ENCODE measurements at places on chromosomes 5 and 9. TPM values are rescaled to one million over a fixed set of nuclear protein-coding genes. Genes with fewer than 3 reads are reported as not detected.

The PCDHA9 gene
- 1.7 TPM for total RNA-seq

The LTC4S gene
- total RNA-seq = 2.4 TPM

The PIP5KL1 gene
- total RNA-seq = 2.9 TPM

The ZBTB26 gene
- total RNA-seq = 9.0 TPM

The FGD3 gene
- not detected for total RNA-seq

The SPAAR gene
- 0.56 TPM for total RNA-seq

The MZB1 gene
- not detected for total RNA-seq

The SLC4A9 gene
- not detected for total RNA-seq

The APBA1 gene
- total RNA-seq = 5.1 TPM

The AMBP gene
- total RNA-seq = not detected

The BAAT gene
- total RNA-seq = 0.13 TPM

The NDUFAF2 gene
- 23.4 TPM for total RNA-seq

The MEF2C gene
- total RNA-seq = 9.9 TPM

The FBP2 gene
- not detected for total RNA-seq

The MARCHF11 gene
- total RNA-seq = not detected

The ANGPTL2 gene
- 40.0 TPM for total RNA-seq

The TAF11L10 gene
- total RNA-seq = not detected

The GABBR2 gene
- total RNA-seq = not detected

- H3K4me3 ChIP-seq = no peak overlapping the region
- no peaks in the 10 kb centered on the region for H3K27me3 ChIP-seq
- DNase-seq = no peak
- no peak overlapping the region for H3K27ac ChIP-seq
Measured at GRCh38 chr5:140391312-140391711, 10.3 kb upstream of the ANKHD1 start.

GRCh38 chr5:105840800-105841199, 1829.9 kb downstream of the EFNA5 start:
- no peaks in the 10 kb centered on the region for H3K27me3 ChIP-seq
- no peak overlapping the region for H3K4me3 ChIP-seq
- DNase-seq = no peak
- H3K4me1 ChIP-seq = peaks cover 3% of the 10 kb centered on the region
- H3K27ac ChIP-seq = no peak overlapping the region

GRCh38 chr5:73654171-73654811, 28.3 kb downstream of the ARHGEF28 start:
- no peak overlapping the region for H3K4me3 ChIP-seq
- DNase-seq = no peak
- peaks cover 20% of the 10 kb centered on the region for H3K36me3 ChIP-seq

DNA sequence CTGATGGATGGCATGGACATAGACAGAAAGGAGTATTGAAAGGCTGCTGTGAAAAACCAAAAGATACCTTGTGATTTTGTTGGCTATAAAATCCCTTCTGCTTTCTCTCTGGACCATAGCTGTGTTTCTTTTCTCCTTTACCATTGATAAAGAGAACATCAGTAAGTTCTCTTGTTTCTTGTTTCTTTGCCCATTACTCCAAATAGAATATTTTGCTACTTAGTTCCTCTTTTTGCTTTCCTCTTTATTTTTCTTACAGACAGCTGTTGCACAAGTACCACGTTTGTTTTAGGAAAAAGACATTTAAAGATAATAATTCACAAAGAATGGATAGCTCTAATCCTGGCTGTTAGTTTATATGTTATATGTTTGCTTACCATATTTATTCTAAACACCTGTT, 1129.2 kb downstream of the DTWD2 start:
- no peaks in the 10 kb centered on the region for H3K4me1 ChIP-seq
- no peaks in the 10 kb centered on the region for H3K36me3 ChIP-seq
- DNase-seq = no peak
- no peaks in the 10 kb centered on the region for H3K27me3 ChIP-seq
- H3K4me3 ChIP-seq = no peak overlapping the region

- peaks cover 2% of the 10 kb centered on the region for H3K27me3 ChIP-seq
- peaks cover 6% of the 10 kb centered on the region for H3K4me1 ChIP-seq
- no peak overlapping the region for H3K27ac ChIP-seq
- DNase-seq = no peak
- no peak overlapping the region for H3K4me3 ChIP-seq
Measured at GRCh38 chr9:134863941-134864820, 16.4 kb upstream of the FCN2 start.

- peak; percentile 86 for DNase-seq
- H3K36me3 ChIP-seq = no peaks in the 10 kb centered on the region
- peaks cover 3% of the 10 kb centered on the region for H3K4me1 ChIP-seq
- H3K4me3 ChIP-seq = no peak overlapping the region
- H3K27me3 ChIP-seq = peaks cover 8% of the 10 kb centered on the region
Measured at GRCh38 chr9:36008774-36009300, 27.9 kb upstream of the RECK start.

DNA sequence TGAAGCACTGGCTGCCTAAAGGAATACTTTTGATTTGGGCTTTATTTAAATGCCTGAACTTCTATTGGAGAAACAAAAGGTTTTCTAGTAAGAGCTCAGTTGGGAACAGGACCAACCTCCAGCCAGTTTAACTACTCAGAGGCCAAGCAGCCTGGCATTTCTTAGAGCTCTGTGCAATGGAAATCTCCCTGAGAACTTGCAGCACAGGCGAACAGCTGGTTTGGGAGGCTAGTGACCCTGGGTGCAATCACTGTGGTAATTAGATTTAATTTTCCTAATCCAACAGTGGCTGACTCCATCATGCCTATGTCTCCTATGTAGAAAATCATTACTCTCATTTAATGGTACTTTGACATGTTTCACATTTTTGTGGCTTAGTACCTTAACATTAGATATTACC, 1.0 kb upstream of the CDH6 start:
- H3K4me1 ChIP-seq = peaks cover 24% of the 10 kb centered on the region
- peak overlapping the region; percentile 95 for H3K4me3 ChIP-seq
- peaks cover 31% of the 10 kb centered on the region for H3K36me3 ChIP-seq
- H3K27me3 ChIP-seq = no peaks in the 10 kb centered on the region
- H3K27ac ChIP-seq = peak overlapping the region; percentile 95

GRCh38 chr5:74977471-74977870, 74.9 kb downstream of the GCNT4 start:
- no peaks in the 10 kb centered on the region for H3K4me1 ChIP-seq
- H3K4me3 ChIP-seq = no peak overlapping the region
- no peaks in the 10 kb centered on the region for H3K36me3 ChIP-seq
- H3K27me3 ChIP-seq = no peaks in the 10 kb centered on the region

DNA sequence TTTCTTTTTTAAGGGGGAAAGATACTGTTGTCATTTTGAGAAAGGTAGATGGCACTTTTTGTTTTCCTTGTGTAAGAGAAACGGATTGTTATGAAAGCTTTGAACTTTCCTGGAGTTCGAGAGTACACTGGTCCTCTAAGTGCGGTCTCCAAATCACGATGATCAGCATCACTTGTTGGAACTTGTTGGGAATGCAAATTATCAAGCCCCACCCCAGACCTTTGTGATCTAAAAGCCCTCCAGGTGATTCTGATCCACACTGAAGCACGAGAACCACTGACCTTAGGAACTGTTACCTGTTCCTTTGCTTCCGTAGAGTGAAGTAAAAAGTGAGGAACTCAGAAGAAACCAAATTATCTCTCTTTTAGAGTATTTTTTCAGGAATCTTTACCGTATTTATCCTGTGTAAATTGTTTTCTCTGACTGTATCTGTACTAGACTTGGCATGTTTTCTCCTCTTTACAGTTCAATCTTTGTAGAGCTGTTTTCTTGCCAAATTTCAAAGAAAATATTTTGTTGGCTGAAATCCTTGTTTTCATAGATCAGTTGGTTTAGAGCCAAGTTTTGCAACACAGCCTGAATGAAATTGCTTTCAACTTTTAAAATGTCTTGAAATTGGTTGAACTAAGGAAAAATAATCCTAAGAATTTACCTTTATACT, 4.0 kb downstream of the MAT2B start:
- H3K27me3 ChIP-seq = no peaks in the 10 kb centered on the region
- peaks cover 12% of the 10 kb centered on the region for H3K36me3 ChIP-seq
- H3K4me1 ChIP-seq = peaks cover 48% of the 10 kb centered on the region
- no peak for DNase-seq
- peak overlapping the region; percentile 76 for H3K27ac ChIP-seq
- peak overlapping the region; percentile 51 for H3K4me3 ChIP-seq

GRCh38 chr5:60369391-60369790, 330.6 kb downstream of the DEPDC1B start:
- peaks cover 30% of the 10 kb centered on the region for H3K4me1 ChIP-seq
- DNase-seq = no peak
- H3K36me3 ChIP-seq = no peaks in the 10 kb centered on the region
- no peak overlapping the region for H3K4me3 ChIP-seq

DNA sequence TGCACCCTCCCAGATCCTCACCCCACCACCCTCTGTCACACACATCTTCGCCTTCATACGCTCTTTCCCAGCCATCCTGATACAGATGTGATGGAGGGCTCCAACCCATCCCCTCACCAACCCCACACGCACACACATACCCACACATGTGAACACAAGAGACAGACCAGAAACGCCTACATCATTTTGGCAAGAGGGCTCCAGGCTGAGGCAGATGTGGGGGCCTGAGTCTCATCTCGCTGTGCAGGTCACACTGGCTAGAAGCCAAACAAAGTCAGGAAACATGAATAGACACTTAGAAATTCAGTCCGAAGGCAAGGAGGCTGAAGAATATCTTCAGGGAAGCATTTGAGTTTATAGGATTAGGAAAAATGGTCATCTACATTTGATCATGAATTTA, 6.2 kb downstream of the PRDM12 start:
- peaks cover 28% of the 10 kb centered on the region for H3K27me3 ChIP-seq
- no peaks in the 10 kb centered on the region for H3K36me3 ChIP-seq
- DNase-seq = no peak

DNA sequence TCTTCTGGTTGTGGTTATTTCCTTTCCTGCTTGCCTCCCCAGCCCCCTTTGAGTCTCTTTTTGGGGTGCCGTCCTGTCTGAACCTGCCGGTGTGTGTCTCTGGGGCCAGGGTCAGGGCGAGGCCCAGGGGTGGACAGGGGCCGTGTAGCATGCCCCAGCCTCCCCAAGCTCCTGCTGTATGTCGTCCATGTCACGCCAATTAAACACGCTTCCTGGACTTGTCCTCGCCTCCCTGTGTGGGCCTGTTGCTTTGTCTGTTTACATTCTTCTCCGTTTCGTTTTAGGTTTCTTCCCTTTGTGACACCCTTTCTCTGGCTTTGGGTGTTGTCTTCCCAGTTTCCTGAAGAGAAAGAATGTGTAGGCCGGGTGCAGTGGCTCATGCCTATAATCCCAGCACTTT, 28.5 kb upstream of the HMCN2 start:
- peak overlapping the region; percentile 27 for H3K27ac ChIP-seq
- no peaks in the 10 kb centered on the region for H3K27me3 ChIP-seq
- peaks cover 12% of the 10 kb centered on the region for H3K36me3 ChIP-seq
- no peak overlapping the region for H3K4me3 ChIP-seq

DNA sequence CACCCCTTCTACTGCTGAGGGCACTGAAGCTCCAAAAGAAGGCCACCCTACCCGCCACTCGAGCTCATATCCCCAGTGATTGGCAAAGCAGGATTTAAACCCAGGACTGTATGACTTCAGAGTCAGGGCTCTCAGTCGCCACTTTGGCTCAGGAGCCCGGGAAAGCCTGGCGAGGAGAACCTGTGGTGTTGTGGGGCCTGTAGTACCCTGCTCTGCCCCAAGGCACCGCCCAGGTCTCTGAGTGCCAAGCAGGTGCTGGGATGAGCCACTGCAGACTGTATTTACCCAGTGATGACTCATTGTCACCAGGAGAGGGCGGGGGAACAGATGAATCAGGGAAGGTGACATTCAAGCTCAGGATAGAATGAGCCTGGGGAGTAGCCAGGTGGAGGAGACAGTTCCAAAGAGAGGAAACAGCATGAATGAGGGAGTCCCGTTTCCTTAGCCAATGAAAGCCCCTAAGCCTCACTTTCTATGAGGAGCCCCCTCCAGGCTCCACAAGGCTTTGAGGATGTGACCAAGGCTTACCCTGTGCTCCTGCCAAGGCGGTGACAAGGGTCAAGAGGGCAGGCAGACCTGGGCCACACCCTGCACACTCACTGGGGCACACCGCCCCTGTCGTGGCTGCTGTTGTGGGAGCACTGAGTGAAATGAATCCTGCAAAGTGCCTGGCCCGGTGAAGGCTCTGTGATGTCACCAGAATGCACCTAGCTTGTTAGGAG, 17.8 kb upstream of the DPM2 start:
- H3K27ac ChIP-seq = no peak overlapping the region
- H3K4me1 ChIP-seq = peaks cover 42% of the 10 kb centered on the region
- H3K36me3 ChIP-seq = peaks cover 2% of the 10 kb centered on the region
- H3K27me3 ChIP-seq = no peaks in the 10 kb centered on the region

GRCh38 chr5:101102506-101102905, 199.4 kb upstream of the ST8SIA4 start:
- H3K36me3 ChIP-seq = no peaks in the 10 kb centered on the region
- DNase-seq = no peak
- H3K4me3 ChIP-seq = no peak overlapping the region
- no peak overlapping the region for H3K27ac ChIP-seq

GRCh38 chr9:127913682-127914081, 3.2 kb downstream of the ST6GALNAC4 start:
- no peak for DNase-seq
- no peaks in the 10 kb centered on the region for H3K27me3 ChIP-seq
- H3K27ac ChIP-seq = no peak overlapping the region
- H3K4me1 ChIP-seq = peaks cover 32% of the 10 kb centered on the region
- H3K36me3 ChIP-seq = peaks cover 2% of the 10 kb centered on the region

DNA sequence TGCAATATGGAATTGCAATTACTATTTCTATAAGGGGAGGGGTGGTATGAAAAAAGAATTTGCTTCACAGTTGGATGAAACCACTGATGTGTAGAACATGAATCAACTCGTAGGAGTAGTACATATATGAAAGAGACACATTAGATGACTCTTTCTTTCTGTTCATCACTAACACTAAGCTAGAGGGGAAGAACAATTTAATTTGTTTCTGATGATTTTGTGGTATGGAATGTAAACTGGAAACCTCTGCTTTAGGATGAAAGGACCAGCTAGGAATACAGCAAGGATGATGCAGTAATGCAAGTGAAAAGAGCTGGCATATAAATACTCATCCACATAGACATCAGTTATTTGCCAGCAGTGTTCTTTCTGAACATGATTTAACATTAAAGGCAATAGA, 113.4 kb downstream of the PAPPA start:
- peaks cover 67% of the 10 kb centered on the region for H3K36me3 ChIP-seq
- H3K4me3 ChIP-seq = no peak overlapping the region
- H3K4me1 ChIP-seq = peaks cover 78% of the 10 kb centered on the region
- no peak for DNase-seq
- H3K27ac ChIP-seq = peak overlapping the region; percentile 12
- no peaks in the 10 kb centered on the region for H3K27me3 ChIP-seq

- DNase-seq = no peak
- H3K27me3 ChIP-seq = peaks cover 20% of the 10 kb centered on the region
- H3K4me1 ChIP-seq = peaks cover 18% of the 10 kb centered on the region
- no peak overlapping the region for H3K4me3 ChIP-seq
- H3K36me3 ChIP-seq = no peaks in the 10 kb centered on the region
- H3K27ac ChIP-seq = no peak overlapping the region
Measured at GRCh38 chr9:108603141-108603540, 252.6 kb downstream of the ACTL7B start.

GRCh38 chr9:91953718-91954117, 3.7 kb upstream of the ROR2 start:
- peak overlapping the region; percentile 92 for H3K27ac ChIP-seq
- no peak overlapping the region for H3K4me3 ChIP-seq

- H3K4me1 ChIP-seq = peaks cover 55% of the 10 kb centered on the region
- no peak for DNase-seq
- no peak overlapping the region for H3K4me3 ChIP-seq
- peak overlapping the region; percentile 82 for H3K27ac ChIP-seq
- peaks cover 29% of the 10 kb centered on the region for H3K36me3 ChIP-seq
- no peaks in the 10 kb centered on the region for H3K27me3 ChIP-seq
Measured at GRCh38 chr9:131432050-131432449, 38.2 kb downstream of the PRRC2B start.

All from osteocyte (in vitro differentiated cells).